ENCODE measurements at places on chromosomes 1 and 21.

- H3K4me1 ChIP-seq: no peaks in the 10 kb centered on the region
- no peak overlapping the region for H3K27ac ChIP-seq
- no peak for DNase-seq
- H3K36me3 ChIP-seq: no peaks in the 10 kb centered on the region
- no peaks in the 10 kb centered on the region for H3K27me3 ChIP-seq
These were observed 51.6 kb upstream of the ZC3H11B start for GRCh38 chr1:219664310-219665029.

GRCh38 chr21:32065654-32066053, 192.8 kb downstream of the HUNK start:
- H3K4me3 ChIP-seq: no peak overlapping the region
- no peak for DNase-seq
- no peaks in the 10 kb centered on the region for H3K4me1 ChIP-seq
- H3K27ac ChIP-seq: no peak overlapping the region

DNA sequence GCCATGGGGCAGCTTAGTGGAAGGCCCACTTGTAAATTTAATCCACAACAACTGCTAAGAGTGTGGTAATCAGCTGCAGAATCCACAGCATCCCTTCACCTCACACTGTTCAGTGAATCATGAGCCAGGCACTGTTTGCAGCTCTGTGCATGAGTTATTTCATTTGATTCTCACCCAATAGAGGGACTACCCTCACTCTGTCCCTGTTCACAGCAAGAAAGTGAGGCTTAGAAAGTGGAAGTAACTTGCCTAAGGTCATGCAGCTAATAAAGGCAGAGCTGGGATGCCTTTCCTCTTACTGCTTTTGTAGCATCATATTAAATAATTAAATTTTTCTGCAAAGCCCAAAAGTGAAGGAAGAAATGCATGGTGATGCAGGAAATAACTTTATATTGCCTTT, 346.5 kb upstream of the PLD5 start:
- H3K27me3 ChIP-seq: no peaks in the 10 kb centered on the region
- H3K4me1 ChIP-seq: no peaks in the 10 kb centered on the region
- H3K36me3 ChIP-seq: no peaks in the 10 kb centered on the region
- no peak overlapping the region for H3K4me3 ChIP-seq
- no peak overlapping the region for H3K27ac ChIP-seq

DNA sequence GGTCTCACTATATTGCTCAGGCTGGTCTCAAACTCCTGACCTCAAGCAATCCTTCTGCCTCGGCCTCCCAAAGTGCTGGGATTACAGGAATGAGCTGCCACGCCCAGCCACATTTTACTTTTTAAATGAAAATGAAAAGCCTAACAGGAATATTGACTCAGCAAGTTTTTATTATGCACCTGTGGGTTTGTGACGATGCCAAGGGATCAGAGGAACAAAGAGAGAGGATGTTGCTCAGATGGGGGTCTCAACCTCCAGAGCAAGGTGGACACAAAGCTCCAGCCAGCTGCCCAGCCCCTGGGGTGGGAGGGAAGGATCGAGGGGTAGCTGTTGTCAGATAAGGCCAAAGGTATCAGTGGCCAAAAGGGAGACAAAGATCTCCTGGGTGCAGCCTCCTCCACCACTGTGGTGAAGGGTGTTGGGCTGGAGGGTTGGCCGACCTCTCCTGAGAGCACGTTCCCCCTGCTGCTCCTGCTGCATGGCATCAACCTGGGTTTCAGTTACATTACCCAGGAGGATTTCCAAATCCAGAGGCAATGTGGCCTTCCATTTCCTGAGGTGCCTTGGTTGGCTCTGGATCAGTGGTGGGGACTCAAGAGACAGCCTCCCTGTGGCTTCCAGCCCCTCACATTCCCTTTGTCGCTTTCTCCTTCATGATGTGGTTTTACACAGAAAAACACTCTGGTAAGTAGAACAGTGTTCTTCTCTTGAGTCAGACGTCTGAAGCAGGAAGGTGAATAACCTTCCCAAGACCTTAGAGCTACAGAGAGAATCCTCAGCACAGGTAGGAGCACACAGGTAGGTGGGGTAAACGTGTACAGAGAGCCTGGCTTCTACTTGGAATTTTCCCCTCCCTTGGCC, 34.2 kb downstream of the ZNF496 start:
- DNase-seq: no peak
- H3K27ac ChIP-seq: no peak overlapping the region
- no peak overlapping the region for H3K4me3 ChIP-seq
- H3K4me1 ChIP-seq: no peaks in the 10 kb centered on the region
- H3K36me3 ChIP-seq: peaks cover 29% of the 10 kb centered on the region
